ENCODE measurements at places on chromosomes 4 and X.

- DNase-seq = no peak
Measured at GRCh38 chr4:139605516-139605915, 49.5 kb upstream of the SETD7 start.

DNA sequence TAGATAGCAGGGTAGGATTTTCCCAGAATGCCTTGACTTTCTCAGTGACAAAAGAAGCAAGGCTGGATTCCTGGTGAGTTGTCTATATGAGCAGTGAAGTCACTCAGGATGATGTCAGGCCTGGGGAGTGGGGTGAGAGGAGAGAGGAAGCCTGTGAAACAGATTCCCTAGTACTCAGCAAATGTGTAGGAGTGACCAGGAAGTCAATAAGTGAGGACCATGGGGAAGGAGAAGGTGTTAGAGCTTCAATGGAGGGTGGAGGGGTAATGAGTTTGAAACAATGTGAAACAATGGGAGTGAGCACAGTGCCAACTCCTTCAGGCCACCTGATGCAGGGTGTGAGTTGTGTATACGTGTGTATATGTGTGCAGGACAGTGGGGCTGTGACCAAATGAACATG lies 2.4 kb upstream of the SLC9A6 start:
- no peak for DNase-seq

GRCh38 chr4:38422850-38423249 lies 241.1 kb upstream of the KLF3 start:
- no peak for DNase-seq

GRCh38 chr4:36242629-36243354 lies 1.5 kb downstream of the ARAP2 start:
- no peak for DNase-seq
